Cardiac atrium fibroblast (primary cell): ENCODE measurements at places on chromosomes 2 and 18. TPM values are rescaled to one million over a fixed set of nuclear protein-coding genes. Genes with fewer than 3 reads are reported as not detected.

Gene GPR17
- total RNA-seq = not detected in 2 replicates

Gene B3GNT7
- not detected in 2 replicates for total RNA-seq

Gene UGT1A8
- total RNA-seq = not detected in 2 replicates

Gene VSNL1
- total RNA-seq = 0.16 TPM in 1 of 2 replicates, not detected in the other

Gene UGT1A6
- not detected in 2 replicates for total RNA-seq

Gene PIEZO2
- 3.1 and 25.8 TPM in 2 replicates for total RNA-seq

Gene EPHA4
- total RNA-seq = 0.72 and 6.8 TPM in 2 replicates

Gene SIX2
- 16.1 and 19.1 TPM in 2 replicates for total RNA-seq

Gene SLC38A11
- not detected in 2 replicates for total RNA-seq

Gene DSC3
- 12.2 and 15.3 TPM in 2 replicates for total RNA-seq

Gene MTCL1
- 11.3 and 19.3 TPM in 2 replicates for total RNA-seq

Gene ALPI
- total RNA-seq = not detected in 2 replicates

Gene METTL8
- 8.3 and 23.7 TPM in 2 replicates for total RNA-seq

Gene SPP2
- not detected in 2 replicates for total RNA-seq

Gene FBXO48
- 0.36 and 0.49 TPM in 2 replicates for total RNA-seq

Gene CHRNG
- total RNA-seq = not detected in 2 replicates

Gene IL1R2
- 4.9 and 6.9 TPM in 2 replicates for total RNA-seq

Gene PCARE
- total RNA-seq = not detected in 2 replicates

Gene CDK5R2
- total RNA-seq = not detected in 2 replicates

Gene CTIF
- total RNA-seq = 47.1 and 60.8 TPM in 2 replicates

Gene ZRANB3
- total RNA-seq = 4.3 and 5.7 TPM in 2 replicates

Gene EMX1
- total RNA-seq = not detected in 2 replicates
